Cerebellar cortex (tissue), 1 donor: ENCODE measurements at places on chromosomes 16 and 17.

GRCh38 chr16:55534756-55535155, 25.9 kb downstream of the LPCAT2 start:
- DNase-seq = no peak

GRCh38 chr17:35548208-35548810, 10.8 kb upstream of the SLFN12L start:
- no peak for DNase-seq

DNA sequence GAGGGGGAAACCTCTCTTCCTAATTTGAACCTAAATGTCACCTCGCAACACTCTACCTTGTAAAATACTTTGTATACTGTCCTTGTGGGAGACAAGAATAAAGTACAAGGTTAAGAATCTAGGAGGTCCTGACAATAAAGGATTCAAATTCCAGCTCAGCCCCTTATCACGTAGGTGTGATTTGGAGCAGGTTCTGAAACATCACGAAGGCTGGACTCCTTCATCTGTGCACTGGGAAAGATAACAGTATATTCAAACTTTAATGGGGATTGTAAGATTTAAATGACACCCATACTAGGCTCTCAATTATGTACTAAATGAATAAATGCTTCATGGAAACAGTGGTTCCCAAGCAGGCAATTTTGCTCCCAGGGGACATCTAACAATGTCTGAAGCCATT, 2.1 kb downstream of the TXNDC11 start:
- no peak for DNase-seq

DNA sequence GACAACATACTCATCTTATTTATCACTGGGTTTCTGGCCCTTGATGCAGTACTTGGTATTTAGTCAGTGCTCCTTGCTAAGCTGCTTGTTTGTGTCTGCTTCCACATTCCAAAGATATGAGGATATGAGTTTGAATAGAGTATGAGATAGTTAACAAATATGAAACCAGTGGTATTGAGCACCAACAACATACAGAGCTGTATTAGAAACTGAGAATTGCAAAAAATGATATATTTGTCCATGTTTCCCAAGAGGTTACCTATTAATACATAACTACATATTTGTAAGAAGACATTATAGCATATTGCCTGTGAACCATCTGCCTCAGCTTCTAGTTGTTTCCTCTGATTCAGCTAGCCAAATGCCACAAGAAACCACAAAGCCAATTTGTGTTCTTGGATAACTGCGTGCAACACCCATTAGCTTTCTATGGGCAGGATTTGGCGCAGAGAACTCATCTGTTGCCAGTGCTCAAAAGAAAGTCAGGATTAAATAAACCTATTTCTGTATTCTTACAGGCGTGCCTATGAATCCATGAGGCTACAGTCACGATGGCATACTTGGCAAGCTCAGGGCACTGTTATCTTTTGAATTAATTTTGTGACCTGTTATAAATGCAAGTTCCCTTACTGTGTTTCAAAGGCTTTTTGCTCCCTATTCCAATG, 194.4 kb downstream of the MAP2K6 start:
- no peak for DNase-seq

GRCh38 chr16:89582614-89583196, 7.1 kb downstream of the CPNE7 start:
- DNase-seq = no peak

- no peak for DNase-seq
Observed at GRCh38 chr17:76153640-76154039, 12.6 kb upstream of the FOXJ1 start.

DNA sequence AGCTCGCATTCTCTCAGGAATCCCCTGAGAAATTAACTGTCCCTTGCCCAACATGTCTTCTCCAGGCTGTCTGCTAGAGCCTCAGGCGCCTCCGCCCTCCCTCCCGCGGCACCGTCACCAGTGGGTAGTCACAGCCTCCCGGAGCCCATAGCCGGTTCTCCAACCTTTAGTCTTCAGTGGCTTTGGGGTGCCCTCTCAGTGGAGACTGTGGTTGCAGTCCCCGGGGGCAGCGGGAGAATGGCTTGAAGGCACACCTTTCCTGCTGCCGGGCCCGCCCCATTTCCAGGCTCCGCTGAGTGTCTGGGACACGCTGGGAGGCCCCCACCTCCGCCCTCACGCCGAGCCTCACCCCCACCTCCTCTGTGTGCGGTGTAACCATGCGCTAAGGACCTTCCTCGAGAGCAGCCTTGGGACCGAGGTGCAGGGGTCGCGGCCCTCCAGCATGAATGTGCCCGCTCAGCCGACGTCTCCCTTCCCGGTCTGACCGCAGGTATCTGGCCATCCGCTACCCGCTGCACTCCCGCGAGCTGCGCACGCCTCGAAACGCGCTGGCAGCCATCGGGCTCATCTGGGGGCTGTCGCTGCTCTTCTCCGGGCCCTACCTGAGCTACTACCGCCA, 1.7 kb downstream of the GALR2 start:
- no peak for DNase-seq

- DNase-seq = no peak
Observed at GRCh38 chr16:57893559-57894389, 77.2 kb downstream of the CNGB1 start.

DNA sequence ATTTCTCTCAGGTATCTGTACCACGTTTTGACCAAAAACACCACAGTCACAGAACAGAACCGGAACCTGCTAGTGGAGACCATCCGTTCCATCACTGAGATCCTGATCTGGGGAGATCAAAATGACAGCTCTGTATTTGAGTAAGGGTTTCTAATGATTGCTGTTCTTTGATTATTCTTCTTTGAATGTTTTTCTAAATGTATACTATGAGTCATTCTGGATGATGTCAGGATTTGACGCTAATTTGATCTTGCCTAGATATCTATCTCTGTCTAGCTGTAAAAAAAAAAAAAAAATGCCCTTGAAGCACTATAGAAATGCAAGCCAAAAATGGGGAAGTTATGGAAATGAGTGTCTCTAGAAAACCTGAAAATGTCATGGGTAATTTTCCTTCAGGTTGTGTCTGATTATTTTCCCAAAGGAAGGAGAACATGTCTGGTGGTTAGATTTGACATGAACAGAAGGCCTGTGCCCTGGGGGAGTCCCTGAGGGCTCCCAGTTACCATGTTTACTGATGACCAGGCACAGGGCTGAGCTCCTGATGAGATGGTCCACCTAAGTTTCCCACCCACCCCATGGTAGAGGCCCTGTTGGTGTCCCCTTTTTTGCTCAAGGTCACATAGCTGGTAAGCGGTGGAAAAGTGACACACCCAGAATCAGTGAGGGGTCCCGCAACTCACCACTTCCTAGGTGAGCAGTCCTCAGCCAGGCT, 13.6 kb downstream of the CLEC16A start:
- no peak for DNase-seq

DNA sequence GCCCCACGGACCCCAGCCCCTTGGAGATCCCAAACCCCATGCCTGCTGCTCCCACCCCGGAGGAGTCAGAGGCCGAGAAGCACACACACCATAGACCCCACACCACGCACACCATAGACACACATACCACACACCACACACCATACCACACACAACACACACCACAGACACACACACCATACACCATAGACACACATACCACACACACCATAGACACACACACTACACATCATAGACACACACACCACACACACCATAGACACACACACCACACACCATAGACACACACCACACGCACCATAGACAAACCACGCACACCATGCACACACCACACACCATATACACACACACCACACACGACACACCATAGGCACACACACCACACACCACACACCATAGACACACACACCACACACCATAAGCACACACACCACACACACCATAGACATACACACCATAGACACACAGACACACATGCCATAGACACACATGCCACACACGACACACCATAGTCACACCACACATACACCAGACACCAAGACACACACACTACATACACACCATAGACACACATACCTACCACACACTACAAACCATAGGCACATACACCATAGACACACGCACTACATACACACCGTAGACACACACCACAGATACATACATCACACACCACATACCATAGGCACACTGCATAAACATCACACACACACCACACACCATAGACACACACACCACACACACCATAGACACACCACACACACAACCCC, 11.3 kb downstream of the TBC1D16 start:
- no peak for DNase-seq

DNA sequence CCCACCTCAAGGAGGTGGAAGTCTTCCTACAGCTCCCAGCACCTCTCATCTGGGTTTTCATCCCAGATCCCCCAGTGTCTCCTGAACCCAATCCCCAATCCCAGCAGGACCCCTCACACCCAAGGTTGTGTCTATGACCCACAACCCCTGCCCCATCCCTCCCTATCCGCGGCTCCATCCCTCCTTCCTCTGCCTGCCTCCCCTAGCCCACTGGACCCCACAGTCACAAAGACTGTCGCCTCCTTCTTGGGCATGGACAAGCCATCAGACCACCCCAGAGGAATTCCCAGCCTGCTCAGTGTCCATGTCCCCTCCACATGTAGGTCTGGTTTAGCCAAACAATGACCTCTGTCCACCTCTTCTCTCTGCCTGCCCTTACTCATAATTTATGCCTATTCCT, 12.3 kb downstream of the CES1 start:
- no peak for DNase-seq

- no peak for DNase-seq
Observed at GRCh38 chr17:42623732-42624596, 14.5 kb downstream of the TUBG1 start.

DNA sequence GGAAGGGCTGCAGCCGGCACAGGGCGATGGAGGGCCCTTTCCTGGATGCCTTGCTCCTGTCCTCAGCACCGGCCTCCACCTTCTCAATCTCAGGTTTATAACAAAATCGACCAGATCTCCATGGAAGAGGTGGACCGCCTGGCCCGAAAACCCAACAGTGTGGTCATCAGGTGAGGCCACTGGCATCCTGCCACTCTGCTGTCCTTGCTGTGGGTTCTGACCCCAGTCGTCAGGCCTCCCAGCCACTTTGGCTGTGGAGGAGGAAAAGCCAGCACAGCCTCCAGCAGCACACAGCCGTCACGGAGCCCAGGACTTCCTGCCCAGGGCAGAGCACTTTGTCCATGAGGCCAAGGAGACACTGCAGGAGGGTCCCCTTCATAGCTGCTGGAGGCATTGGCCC, 6.7 kb upstream of the MYO15A start:
- DNase-seq = no peak

- no peak for DNase-seq
Observed at GRCh38 chr17:66614469-66614868, 220.4 kb upstream of the CACNG5 start.

DNA sequence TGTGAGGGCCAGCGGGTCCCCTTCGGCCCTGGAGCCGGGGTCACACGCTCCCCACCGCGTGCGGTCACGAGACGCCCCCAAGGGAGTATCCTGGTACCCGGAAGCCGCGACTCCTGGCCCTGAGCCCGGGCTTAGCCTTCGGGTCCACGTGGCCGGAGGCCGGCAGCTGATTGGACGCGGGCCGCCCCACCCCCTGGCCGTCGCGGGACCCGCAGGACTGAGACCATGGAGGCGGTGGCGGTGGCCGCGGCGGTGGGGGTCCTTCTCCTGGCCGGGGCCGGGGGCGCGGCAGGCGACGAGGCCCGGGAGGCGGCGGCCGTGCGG, at the start of gene NAGLU:
Gene NAGLU, plus strand, starts transcription at position 194 of the 324 bp plus-strand sequence. Its CDS starts 32 bp downstream, at position 226.
- DNase-seq = peak; percentile 83

- DNase-seq = peak; percentile 50
Observed at GRCh38 chr17:73068322-73069153, 23.9 kb downstream of the SLC39A11 start.

- no peak for DNase-seq
Observed at GRCh38 chr16:53605356-53605755, 98.3 kb downstream of the RPGRIP1L start.

DNA sequence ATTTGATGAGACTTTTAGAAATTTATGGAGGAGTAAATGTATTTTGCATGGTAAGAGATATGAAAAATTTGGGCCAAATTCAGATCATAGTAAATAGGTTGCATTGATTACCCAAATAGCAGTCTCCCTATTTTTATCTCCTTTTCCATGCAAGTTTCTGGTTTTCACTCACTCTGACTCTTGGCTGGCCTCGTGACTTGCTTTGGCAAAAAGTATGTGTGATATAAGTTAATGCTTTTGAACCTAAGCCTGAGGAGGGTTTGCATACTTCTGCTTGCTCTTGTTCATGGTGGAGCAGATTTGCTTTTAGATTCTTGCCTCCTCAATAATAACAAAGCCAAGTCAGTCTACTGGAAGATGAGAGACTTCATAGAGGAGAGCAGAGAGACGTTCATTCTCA, 1045.9 kb upstream of the CDH8 start:
- DNase-seq = no peak
